ENCODE measurements at places on chromosomes 1 and 21.
A peak's percentile ranks its signal among the peaks of the same experiment; 100 is the strongest.

DNA sequence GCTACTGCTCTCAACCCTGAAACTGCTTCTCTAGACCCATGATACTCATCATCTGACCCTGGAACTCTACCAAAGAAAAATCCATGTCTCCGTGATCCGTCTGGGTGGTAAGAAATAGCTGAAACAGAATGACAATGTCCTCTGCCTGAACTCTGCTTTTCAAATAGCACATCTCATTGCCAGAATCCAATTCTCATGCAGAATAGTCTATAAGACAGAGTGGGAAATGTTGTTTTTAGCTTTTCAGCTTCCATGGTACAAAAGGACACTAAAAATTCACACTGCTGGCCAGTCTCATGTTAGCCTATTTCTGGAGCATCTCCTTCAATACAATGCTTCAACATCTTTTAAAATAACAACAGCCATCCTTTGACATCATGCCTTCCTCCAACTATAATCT lies 1355.8 kb upstream of the PRMT6 start:
- DNase-seq, result no peak

- DNase-seq, result no peak
These were observed 51.1 kb upstream of the PRDX6 start for GRCh38 chr1:173426057-173426456.

DNA sequence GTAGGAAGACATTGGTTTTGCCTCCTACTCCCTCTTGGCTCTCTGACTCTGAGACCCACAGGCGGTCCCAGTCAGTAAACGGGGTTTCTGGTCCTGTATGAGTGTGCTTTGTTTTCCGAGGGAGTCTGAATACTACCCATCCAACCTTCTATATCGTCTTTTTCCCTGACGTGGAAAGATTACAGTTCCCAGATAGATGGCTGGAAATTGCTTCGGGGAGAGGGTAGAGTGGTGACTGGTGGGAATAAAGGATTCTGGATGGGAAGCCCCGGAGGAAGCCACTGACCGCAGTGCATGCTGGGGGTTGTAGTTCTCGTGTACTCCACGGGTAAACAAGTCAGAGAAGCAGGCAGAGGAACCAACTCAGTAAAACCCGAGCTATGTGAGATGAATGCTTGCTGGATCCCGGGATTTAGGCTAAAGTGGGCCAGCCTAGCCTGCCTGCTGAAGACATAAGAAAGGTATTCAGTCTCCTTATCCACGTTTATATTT lies 66.2 kb upstream of the IRF2BP2 start:
- DNase-seq, result peak; percentile 35

GRCh38 chr1:4668743-4669700 lies 14.6 kb downstream of the AJAP1 start:
- no peak for DNase-seq

- no peak for DNase-seq
These were observed 79.2 kb downstream of the SGIP1 start for GRCh38 chr1:66613187-66613586.

DNA sequence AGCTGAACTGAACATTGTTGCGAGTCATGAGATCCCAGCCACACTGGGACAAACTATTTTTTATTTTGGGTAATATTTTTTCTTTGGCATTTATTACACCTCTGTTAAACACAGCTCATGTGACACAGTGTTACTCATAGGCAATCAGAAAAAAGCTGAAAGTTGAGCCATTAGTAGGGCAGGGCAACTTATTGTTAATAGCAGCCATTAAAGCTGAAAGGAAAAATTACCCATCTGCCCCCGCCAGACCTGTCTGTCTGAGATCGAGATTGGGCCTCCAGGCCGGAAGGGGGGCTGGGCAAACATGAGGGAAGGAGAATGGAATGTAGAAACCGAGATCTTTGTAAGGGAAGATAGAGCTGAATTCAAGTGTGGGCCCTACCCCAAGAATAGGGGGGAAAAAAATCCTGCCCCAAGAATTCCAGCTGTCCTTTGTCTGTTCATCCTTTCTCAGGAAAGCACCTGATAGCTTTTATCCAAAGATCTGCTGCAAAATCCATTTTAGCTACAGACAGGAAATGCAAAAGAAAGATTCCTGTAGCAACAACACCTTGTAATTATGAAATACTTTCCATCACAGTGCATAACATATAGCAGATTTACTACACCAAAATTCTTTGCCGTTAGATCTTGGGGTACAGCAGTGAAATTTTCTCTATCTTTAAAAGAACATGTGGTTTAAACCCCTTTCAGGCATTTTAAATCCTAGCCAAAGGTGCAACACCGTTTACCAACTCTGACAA lies 212.8 kb downstream of the PBX1 start:
- no peak for DNase-seq

GRCh38 chr1:76496871-76497270 lies 370.4 kb upstream of the ST6GALNAC5 start:
- DNase-seq, result no peak

- DNase-seq, result no peak
These were observed 108.7 kb downstream of the DMRTB1 start for GRCh38 chr1:53567851-53568250.

DNA sequence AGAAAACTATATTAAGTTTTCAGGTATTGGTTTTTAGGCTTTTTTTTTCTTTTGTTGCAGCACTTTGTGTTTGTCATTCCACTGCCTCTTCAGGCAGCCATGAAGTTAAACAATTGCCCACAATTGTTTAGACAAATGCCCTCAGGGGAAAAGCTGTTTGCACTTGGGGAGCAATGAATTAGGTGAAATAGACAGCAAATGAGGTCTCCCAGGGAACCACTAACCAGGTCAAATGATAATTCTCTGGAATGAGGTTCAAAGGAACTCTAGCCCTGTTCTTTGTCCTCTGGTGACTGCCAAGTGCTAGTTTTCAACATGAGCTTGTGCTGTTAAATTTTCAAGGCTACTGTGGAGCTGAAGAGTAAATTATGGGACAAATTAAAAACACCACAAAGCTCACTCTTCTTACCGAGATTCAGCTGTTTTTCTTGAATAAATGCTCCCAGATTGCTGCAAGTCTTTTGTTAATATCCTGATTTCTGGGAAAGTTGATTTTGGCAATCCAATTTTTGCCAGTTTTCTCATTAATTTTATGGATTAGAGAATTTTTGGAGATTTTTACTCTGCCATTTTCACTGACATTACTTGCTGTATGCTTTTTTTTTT lies 15.1 kb upstream of the MAB21L3 start:
- no peak for DNase-seq

DNA sequence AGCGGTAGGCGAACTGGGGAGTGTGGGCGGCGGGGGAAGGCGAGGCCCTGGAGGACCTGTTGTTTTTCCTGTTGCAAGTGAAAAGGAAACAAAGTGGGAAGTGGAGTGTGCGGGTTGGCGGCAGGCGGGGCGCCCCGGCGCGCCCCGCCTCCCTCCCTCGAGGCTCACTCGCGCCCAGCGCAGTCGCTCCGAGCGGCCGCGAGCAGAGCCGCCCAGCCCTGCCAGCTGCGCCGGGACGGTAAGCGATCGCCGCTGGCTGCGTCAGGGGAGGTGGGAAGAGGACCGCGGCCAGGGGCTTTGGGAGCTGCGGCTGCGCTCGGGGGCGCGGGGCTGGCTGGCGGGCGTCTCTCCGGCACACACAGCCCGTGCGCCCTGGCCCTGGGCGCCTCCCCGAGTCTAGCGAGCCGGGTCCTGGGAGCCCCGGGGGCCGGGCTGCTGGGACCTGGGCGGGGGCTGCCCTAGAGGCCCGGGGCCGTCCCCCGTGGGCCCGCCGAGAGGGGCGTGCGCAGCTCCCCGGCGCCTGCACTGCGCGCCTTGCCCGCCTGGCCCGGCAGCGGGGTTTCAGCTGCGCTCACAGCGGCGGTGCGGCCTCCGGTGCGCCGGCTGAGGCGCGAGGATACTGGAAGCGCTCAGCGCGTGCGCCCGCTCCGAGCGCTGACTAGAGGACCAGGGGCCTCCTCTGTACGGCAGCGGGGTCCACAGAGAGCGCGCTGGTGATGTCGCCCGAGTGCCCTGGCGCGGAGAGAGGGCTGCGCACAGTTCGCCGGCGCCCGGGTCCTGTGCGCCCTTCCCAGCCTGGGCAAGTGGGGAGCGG lies at the start of gene PIK3CD:
PIK3CD (plus strand) TSS at position 167 of the 814 bp plus-strand sequence. CDS start 58,725 bp downstream, outside the sequence.
- no peak for DNase-seq

DNA sequence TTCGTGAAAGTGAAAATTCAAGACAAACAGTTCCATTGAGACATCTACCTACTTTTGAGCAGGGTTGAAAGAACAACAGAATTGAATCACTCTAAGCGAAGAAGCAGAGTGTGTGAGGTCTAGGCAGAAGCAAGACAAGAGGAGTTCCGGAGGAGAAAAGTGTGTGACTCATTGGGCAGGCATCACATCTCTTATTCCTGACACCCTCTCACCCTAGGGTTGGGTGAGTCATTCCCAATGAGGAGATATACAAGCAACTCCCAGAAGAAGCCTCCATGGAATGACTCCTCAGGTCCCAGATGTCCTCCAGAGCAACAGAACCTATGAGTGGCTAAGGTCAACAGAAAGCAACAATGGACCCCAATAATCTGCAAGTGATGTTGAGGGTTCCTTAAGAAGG lies 138.1 kb downstream of the TPR start:
- DNase-seq, result no peak

DNA sequence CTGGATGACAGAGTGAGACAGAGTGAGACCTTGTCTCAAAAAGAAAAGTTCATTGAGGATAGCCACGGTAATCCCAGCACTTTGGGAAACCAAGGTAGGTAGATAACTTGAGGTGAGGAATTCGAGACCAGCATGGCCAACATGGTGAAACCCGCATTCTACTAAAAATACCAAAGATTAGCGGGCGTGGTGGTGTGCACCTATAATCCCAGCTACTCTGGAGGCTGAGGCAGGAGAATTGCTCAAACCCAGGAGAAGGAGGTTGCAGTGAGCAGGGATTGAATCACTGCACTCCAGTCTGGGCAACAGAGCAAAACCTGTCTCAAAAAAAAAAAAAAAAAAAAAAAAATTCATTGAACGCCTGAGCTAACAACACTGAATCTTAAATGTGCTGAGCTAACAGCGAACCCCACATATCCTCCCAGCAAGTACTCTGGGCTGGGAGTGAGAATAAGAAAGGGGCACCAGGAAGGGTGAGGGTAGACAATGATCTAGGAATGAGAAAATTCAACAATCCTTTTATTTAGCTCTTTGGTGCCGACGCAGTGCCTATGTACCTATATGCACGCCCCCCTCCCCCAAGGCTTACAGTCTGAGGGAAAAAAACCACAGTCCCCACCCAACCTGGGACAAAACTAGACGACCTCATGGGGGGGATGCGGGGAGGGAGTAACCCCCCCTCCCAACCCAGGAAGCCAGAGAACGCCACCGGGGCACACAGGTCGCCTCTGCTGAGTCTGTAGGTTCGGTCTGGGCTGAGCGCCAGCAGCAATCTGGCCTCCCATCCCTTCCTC lies 1.4 kb upstream of the CACNA1S start:
- no peak for DNase-seq

DNA sequence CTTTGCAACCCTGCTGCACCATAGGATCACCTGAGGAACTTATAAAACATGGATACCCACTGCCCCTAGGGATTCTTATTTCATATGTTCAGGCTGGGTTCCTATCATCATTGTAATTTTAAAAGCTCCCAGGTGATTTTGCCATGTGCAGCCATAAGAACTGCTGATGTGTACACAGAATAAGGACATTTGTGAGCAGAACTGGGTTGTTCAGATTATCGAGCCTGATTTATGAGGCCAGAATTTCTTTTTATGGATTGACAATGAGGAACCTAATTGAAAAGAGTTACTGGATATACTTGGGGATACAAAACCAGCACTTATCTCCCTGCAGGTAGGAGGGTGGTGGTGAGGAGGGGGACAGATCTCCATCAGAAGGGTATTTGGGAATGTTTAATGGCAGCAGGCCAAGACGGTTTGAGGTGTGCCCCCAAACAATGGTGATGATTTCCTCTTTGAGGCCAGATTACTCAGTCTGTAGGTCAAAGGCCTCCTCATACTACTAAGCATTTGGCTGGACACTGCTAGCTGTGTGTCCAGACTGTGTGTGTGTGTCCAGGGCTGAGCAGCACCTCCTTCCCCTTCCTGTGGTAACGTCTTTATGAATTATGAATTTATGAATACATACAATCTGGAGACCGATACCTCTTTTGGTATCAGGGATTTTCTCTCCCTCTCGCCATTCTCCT lies 18.9 kb downstream of the NOS1AP start:
- no peak for DNase-seq

DNA sequence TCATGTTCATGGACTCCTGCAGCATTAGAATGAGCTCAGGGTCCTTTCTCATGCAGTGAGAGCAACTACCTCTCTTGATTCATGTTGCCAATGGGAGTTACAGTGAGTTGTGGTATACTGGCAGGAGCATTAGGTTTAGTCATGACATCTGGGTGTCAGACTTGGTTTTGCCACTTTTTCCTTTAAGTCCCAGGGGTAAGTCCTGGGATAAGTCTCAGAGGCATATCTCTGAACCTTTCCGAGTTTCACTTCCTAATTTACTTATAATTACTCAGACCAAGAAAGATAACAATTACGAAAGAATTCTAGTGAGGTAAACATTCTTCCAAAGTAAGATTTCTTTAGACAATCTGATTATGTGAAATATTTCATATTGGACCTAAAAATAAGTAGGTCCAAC lies 606.0 kb downstream of the SMYD3 start:
- no peak for DNase-seq

DNA sequence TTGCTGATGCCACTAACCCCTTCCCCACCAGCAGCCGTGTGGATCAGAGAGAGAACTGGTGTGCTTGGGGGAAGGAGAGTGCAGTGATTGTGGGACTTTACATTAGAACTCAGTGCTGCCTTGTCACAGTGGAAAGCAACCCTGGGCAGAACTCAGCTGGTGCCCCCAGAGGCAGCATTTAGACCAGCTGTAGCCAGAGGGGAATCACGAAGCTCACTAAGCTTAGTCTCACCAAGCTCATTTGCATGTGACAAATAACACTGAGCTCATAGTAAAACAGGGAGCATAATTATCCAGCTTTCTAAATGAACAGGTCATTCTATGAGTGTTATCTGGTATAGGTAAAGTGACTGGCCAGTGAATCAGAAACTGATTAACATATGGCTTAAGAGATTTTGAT lies 9.8 kb upstream of the SMAP2 start:
- no peak for DNase-seq

- no peak for DNase-seq
These were observed 4.0 kb upstream of the ETNK2 start for GRCh38 chr1:204155881-204156280.

DNA sequence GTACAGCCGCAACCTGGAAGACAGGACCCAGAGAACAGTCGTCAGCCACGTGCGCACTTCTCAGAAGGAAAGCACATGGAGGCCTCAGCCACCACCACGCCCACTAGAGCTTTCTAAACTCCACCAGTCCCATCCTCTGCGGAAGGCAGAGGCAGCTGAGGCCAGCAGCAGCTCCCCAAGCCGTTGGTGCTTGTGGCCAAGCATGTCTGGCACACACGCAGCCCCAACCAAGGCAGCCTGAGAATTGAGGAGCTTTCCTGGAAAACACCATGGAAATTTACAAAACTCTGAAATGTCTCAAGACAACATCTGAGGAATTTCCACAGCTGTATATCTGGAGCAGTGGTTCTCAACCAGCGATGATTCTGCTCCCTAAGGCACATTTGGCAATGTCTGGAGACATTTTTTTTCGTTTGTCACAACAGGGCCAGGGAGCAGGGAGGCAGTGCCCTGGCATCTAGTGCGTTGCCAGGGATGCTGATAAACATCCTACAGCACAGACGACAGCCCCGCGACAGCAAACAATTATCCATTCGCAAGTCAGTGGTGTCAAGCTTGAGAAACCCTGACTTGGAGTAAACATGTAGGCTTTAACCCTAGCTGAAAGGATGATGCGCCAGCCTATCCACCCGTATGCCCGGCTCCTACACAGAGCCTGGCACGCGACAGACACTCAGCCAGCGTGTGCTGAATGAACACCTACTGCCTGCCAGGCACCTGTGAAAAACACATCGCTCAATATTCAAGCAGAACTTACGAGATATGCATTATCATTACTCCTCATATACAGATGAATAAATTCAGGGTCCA lies 24.7 kb downstream of the NPHP4 start:
- DNase-seq, result no peak
